SK-N-SH treated with all-trans-retinoic acid at 6 μM for 48 hours (cell line): ENCODE measurements at places on chromosomes 11 and 22.

GRCh38 chr11:34380696-34381095, 22.9 kb upstream of the ABTB2 start:
- ATAC-seq: no peak; the same call in 2 of the 3 replicates

DNA sequence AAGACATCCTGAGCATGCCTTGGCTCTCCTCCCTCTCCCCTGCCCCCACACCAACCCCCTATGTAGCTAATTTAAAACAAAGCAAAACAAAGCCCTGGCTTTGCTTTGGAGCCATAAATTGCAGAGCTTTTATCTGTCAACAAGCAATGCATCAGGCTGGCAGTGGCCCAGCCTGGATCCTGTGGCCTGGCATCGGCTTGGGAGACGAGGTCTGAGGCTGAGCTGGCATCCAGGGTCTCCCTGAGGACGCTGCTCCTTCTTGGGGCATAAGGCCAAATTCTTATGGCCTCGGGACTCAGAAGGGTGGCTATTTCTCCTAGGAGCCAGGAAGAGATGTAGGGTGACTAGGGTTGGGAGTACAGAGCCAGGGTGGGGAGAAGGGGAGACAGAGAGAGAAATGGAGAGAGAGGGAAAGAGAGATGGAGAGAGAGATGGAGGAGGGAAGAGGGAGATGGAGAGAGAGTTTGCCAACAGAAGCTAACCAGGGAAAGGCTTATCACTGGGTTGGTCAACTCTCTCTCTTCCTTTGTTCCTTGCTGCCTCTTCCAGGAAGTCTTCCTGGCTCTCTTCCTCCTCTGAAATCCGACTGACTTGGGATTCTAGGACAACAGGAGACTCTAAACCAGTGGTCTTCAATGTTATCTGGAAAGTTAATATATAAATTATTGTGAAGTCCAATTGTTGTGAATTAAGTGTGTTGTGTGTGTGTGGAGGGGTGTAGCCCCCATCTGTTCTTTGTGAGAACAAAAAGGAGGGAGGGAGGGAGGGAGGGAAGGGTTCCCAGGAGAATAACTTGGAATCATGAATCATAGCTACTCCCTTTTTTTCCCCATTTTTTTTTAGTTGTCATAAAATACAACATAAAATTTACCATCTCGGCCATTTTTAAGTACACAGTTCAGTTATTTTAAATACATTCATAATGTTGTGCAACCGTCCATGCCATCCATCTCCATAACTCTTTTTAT, 29.1 kb downstream of the TSPAN18 start:
- peak; percentile 80 for ATAC-seq

DNA sequence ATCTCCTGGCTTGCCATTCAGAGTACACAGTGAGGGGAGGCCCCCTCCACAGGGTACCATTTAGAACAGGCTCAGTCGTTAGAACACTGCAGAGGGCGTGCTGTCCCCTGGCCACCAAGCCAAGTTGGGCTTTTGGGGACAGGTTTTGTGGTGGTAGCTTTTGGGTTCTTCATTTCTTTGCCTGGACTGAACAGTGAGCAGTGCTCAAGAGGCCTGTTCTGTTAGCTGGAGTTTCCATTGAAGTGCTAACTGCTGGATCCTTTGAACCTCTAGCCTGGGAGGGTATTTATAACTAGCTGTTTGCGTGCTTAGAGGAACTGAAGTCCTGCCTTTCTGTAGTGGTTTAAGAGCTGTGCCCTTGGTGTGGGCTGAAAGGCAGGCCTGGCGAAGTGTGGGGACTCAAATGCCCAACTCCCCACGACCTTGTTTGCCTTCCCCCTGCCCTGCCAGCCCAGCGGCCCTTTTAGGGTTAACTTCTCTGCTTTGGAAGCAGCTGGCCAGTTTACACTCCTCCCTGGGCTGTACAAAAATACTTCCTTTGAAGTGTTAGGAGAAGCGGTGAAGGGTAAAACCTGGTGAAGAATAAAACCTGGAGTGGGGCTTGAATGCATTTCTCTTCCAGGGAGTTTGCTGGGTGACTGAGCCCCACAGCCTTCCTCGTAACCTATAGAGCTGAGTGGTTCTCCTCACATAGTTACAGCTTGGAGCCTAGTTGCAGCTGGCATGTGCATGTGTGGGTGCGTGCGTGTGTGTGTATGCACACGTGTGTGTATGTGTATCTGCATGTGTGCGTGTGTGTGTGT, 34.6 kb downstream of the ZNRF3 start:
- ATAC-seq: peak; percentile 80

GRCh38 chr11:9103542-9104276, 12.3 kb upstream of the SCUBE2 start:
- no peak for ATAC-seq

GRCh38 chr11:83540112-83540675, 254.0 kb upstream of the CCDC90B start:
- no peak for ATAC-seq

DNA sequence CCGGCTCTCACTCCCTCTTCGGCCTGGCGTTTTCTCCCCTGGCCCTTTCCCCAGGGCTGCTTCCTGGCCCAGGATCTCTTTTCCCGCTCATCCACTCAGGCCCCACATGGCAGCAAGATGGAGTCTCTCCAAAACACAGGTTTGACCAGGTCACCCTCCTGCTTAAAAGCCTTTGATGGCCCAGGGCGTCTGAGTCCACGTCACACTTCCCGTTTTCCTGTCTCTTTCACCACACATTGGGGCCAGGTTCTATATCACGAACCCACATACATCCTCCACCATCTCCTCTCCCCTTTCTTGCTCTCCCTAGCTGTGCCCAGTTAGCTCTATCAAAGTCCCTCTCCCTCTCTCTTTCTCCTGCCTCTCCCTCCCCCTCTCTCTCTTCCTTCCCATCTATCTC, 7.8 kb upstream of the LRRC32 start:
- ATAC-seq: no peak
